ENCODE measurements at places on chromosomes 11 and 22.
A peak's percentile ranks its signal among the peaks of the same experiment; 100 is the strongest.

DNA sequence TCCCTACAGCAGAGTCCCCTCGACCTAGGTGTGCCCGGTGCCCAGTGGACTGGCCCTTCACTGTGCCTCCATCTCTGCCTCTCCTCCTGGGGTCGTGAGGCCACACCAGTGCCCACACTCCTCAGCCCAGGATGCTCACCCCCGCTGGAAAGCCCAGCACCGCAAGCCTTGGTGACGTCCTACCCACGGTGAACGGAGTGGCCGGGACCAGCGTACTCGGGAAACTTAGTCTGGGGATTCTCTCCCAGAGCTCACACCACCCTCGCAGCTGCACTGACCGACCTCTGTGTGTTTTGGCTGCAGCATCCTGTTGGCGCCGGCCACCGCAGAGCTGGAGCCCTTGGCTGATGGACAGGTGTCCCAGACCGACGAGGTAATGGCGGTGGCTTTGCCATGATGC lies 35.5 kb upstream of the KRTAP5-7 start:
- no peak for DNase-seq

GRCh38 chr11:94602430-94603372 lies 35.5 kb downstream of the PIWIL4 start:
- DNase-seq = no peak

DNA sequence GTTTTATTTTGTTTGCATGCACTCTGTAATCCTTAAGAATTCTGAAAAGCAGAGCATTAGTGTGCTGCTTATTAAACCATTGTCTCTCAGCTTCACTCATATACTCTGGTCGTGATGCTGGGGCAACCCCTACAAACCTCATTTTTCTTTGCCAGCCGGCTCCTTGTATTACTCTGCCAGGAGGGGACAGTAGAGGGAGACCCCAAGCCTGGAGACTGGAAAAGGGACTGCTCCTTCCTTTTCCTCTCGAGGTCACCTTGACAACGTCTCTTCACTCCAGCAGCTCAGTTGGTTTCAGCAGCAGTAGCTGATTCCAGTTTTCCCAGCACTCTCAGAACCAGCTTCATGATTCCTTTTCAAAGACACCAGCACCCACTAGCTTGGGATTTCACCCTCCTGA lies 2.8 kb upstream of the JHY start:
- no peak for DNase-seq

DNA sequence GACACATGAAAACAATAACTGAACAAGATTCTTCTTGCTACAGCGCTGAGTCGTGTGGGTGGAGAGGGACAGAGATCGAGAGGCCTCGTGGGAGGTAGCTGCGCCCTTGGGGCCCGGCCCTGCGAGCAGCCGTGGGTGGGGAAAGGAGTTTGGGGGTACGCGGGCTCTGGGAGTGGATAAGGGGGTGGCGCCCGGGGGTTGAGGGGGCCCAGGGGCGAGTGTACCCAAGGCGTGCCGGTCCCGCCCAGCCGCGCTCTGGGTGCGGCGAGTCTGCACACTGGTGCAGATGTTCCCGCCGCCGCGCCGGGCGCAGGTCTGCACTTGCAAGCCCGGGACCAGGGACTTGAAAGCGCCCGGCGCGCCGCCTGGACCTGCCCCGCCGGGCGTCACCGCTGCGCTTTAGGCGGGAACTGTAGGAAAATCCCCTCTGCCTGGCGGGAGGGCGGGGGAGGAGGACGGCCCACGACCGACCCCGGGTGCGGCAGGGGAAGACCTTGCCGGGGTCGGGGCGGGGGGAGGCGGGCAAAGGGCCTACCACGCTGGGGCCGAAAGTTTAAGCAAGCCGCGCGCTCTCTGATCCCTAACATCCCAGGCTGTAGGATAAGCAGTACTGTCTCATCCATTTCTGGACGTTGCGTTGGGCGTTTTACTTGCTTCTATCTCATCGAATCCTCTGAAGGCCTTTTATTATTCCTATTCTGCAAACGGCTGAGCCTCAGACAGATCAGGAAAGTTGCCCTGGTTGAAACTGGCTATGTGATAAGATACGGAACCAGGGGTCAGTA lies 1.4 kb upstream of the KREMEN1 start:
- peak; percentile 31 for DNase-seq

GRCh38 chr11:90344546-90344945 lies 121.7 kb upstream of the CHORDC1 start:
- DNase-seq = no peak

DNA sequence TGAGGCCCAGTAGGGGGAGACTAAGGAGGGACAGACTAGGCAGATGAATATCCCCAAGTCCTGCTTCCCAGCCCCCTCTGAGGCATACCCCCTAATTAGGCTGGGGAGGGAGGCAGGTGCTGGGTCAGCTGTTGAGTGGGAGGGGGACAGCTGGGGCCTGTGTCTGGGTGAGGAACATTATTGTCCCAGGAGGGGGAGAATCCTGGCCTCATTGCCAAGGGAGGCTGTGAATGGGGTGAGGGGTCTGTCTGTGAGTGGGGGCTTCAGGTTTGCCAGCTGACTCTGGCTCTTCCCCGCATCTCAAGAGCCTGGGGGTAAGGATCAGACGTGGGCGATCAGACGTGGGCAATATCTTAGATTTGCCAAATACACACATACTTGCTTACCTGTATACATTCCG lies 2.1 kb downstream of the INPPL1 start:
- no peak for DNase-seq

DNA sequence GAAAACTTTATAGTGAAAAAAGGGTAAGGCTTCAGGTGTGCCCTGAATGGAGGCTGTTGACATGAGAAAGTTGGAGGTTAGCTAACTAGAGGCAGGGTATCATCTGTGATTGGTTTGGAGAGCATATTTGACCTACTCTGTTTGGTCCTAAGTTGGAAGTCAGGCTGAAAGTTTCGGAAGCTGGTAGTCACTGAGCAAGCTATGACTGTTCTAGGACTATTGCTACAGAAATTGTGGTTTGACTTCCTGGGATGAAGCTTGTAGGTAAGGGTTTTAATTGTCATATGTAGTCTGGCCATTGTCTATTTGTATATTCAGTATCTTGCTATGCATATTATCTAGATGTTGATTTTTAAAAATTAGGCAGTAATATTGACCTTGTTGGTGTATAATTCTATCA lies 565.0 kb downstream of the TMEM135 start:
- DNase-seq = no peak

DNA sequence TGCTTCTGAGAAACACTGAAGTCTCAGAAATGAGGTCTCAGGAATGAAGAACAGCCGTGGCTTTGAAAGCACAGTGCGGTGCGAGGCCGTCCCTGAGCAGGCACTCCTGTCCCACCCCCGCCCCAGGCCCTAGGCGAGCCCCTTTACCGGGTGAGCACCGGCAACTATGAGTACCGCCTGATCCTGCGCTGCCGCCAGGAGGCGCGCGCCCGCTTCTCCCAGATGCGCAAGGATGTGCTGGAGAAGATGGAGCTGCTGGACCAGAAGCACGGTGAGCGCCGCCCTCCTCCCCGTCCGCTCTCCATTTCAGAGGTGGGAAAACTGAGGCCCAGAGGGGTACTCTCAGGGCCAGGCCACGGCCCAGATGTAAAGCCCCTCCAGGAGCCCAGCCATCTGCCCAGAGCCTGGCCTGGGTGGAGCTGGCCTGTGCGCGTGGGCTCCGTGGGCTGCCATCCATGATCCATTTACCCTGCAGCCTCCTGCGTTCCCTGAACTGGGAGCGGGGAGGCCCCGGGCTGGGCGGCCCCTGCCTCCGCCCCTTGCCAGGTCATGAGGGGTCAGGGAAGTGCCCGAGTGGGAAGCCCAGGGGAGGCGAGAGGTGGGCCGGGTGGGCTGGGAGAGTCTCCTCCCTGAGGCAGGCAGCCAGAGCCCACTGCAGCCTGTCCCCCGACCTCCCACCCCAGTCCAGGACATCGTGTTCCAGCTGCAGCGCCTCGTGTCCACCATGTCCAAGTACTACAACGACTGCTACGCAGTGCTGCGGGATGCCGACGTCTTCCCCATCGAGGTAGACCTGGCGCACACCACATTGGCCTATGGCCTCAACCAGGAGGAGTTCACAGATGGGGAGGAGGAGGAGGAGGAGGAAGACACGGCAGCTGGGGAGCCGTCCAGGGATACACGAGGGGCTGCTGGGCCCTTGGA lies 9.5 kb downstream of the SLC16A8 start:
- DNase-seq = no peak

DNA sequence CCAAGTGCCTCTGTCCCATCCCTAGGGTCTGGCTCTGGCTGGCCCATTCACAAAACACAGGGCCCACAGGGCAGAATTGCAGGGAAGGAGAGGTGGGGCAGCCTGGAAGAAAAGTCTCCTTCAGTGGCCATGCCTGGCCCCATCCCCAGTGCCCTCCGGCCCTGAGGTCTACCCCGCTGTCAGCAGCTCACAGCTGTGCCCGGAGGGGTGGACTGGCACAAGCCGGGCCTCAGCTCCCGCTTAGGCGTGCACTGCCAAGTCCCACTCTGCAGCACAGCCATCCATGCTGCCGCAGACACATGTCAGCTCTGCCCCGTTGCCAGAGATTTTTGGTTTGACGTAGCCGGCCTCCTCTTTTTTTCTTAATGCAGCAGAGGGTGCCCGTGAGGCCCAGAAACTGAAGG lies 3.9 kb upstream of the SCN2B start:
- DNase-seq = peak; percentile 50

DNA sequence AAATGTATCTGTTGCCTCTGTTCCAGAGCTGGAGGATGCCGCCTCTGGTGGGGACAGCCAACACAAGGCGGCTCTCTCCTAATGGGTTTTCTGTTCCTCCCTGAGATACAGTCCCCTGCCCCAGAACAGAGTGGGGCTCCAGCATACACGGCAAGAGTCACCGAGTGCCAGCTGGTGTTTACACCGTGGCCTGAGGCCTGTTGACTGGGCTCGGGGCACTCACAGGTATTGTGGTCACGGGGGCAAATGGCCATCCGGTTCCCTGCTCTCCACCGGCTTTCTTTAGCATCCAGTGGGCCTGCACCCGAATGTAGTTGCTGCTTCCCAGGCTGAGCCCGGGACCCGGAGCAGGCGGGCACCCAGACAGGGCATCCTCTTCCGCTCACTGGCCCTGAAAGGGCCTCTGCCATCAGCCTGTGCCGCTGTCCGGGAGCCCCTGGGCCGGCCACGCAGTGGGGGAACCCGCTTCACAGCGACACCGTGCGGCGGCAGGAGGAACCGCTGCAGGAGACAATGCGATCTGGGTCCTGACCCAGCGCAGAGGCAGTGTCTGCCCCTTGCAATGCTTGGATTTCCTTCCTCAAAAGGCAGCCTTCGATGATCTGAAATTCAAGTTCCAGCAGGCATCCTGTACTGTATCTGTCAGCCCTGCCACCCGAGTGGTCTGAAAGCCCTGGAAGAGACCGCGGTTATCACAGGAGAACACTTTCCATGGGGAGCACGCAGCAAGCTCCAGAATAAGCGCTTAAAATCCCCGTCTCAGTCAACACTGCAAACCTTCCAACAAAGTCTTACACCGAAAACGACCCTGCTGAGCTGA lies 859 bp upstream of the KRTAP5-5 start:
- peak; percentile 90 for DNase-seq

DNA sequence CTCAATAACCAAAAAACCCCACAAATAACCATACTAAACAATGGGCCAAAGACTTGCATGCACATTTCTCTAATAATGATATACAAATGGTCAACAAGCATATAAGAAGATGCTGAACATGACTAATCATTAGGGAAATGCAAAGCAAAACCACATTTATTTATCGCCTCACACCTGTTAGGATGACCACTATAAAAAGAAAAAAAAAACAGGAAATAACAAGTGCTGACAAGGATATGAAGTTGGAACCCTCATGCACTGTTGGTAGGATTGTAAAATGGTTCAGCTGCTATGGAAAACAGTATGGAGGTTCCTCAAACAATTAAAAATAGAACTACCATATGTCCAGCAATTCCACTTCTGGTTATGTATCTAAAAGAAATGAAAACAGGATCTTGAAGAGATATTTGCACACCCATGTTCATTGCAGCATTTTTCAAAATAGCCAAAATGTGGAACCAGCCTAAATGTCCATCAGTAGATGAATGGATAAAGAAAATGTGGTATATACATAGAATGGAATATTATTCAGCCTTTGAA lies 66.2 kb downstream of the AMBRA1 start:
- no peak for DNase-seq

DNA sequence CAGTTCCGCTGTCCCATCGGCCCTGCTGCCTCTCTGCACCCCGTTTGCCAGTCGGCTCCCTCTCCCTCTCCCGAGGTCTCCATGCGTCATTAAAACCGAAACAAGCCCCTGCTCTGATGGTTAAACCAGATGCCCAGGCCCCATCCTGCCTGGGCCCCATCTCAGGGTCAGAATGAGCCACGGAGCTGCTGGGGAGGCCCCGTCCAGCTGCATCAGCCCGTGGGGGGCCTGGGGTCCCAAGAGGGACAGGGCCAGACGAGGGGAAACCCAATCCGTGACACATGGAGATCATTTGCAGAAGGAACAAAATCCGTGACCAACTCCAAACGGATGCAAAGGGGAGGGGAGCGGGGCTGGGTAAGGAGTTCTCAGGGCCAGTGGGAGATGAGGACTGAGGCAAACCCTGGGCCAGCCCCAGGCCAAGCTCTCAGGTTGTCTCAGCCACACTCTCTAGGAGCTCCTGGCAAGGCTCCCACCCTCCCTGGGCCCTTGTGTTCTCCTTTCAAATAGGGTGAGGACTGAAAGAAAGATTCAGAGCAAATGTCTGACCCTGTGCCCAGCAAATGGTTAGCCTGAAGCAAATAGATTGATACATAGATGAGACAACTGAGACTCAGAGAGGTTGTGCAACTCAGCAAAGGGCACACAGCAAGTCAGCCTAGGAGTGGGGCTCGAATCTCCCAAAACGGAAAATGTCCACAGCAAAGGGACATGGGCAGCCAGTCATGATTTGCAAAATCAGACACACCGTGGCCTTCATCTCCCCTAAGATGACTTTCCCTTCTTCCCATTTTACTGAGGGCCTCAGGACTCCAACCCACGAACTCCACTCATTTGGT lies 162.1 kb downstream of the MN1 start:
- DNase-seq = no peak

- no peak for DNase-seq
These were observed 10.9 kb downstream of the MUC2 start for GRCh38 chr11:1085440-1086170.

DNA sequence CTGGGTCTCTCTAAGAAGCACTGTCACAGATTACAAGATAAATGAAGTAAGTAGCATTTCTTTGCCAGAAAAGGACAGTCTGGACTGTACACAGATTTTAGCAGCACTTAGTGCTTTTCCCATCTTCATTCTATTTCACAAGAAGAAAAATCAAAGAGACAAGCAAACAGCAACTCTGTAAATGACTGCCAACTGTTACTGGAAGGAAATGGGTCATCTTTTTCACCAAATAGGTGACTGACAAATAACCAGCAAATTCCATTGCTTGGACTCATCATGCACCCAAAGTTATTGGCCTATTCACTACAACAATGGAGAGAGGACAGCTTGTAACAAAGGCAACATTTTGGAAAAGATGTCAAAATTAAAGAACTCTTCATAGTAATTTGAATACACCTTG lies 28.9 kb upstream of the CARD18 start:
- DNase-seq = no peak

DNA sequence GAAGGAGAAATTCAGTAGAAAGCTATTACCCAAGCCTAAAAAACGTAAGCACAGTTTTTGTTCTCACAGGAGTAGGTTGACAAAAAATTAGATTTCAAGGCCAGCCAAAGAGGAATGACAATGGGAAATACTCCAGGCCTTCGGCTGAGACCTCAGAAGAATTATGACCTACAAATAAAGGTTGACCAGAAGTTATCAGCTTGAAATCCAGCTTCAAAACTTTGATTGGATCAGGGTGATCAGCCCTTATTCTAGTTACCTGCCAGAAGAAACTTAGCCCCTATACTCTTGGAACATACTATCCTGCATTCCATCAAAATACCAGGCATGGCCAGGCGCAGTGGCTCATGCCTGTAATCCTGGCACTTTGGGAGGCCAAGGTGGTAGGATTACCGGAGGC lies 68.4 kb upstream of the PRODH start:
- DNase-seq = no peak
